ENCODE measurements at places on chromosomes 7 and 10.

GRCh38 chr7:95139922-95140321 lies 184.4 kb downstream of the PON1 start:
- DNase-seq, result no peak

DNA sequence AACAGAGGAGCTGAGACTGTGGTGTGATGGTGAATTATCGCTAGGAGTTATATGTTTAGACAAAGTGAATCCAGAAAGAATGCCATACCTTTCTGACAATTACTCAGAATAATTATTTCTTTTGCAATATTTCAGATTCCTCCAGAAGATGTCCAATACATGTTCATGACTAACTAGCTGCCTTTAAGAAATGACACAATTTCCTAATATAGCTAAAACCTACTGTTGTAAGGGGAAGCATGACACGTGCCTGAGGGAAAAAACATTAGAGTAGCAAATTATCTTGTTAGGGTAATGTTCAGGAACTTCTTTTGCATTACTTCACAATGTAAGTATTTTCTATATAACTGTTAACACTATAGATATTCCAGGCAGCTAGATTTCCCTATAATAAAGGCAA lies 150.3 kb downstream of the COL28A1 start:
- no peak for DNase-seq

- peak; percentile 19 for DNase-seq
Measured at GRCh38 chr10:84097787-84098353, 41.4 kb upstream of the GHITM start.

GRCh38 chr10:51368943-51369342 lies 294.7 kb downstream of the PRKG1 start:
- DNase-seq, result no peak

- peak; percentile 64 for DNase-seq
Measured at GRCh38 chr10:122276611-122277208, 5.6 kb downstream of the BTBD16 start.

DNA sequence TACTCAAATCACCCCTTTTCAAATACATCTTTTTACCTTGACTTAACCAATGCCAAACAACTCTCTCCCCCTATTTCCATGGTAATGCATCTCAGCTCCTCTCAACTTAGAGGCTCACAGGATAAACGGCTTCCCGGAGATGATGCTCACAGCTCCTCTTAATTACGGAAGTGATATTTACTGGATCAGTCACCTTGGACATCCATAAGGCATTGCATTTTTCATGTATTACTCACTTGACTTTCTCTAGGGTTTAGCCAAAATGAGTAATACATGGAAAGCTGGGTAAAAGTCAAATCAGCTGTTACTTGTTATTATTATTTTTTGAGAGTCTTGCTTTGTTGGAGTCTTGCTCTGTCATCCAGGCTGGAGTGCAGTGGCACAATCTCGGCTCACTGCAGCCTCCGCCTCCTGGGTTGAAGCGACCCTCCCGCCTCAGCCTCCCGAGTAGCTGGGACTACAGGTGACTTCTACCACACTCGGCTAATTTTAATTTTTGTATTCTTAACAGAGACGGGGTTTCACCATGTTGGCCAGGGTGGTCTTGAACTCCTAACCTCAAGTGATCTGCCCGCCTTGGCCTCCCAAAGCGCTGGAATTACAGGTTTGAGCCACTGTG lies 73.3 kb upstream of the RHEB start:
- DNase-seq, result peak; percentile 90

Measured in AG20443 (cell line).